DMS 273 treated with DMSO at 0.1 percent for 48 hours (cell line): ENCODE measurements at places on chromosomes 2 and 18.

GRCh38 chr2:102034683-102035548 is 43.2 kb downstream of the IL1R2 start:
- no peak for DNase-seq

DNA sequence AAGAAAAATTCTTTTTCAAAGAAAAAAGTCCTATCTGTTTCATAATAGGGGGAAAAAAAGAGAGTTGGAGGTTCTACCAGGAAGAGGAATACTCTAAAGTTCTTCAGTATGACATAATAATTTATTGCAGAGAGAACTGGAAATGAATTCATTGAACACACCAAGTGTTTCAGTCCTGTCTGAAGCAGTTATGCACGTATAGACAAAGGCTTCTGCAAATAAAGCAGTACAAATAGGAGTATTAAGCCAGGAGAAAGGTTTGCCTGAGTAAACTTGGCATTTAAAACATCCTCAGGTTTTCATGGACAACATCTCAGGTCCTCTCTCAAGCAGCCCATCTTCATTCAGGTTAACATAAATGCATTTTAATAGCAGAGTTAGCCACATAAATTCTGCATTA is 141.6 kb downstream of the CCDC148 start:
- DNase-seq = no peak

GRCh38 chr2:86781363-86781762 is 9.3 kb downstream of the CD8A start:
- no peak for DNase-seq

GRCh38 chr2:162074928-162075688 is 1.1 kb upstream of the DPP4 start:
- DNase-seq = no peak

- no peak for DNase-seq
Measured at GRCh38 chr18:74356959-74357358, 41.3 kb downstream of the C18orf63 start.

DNA sequence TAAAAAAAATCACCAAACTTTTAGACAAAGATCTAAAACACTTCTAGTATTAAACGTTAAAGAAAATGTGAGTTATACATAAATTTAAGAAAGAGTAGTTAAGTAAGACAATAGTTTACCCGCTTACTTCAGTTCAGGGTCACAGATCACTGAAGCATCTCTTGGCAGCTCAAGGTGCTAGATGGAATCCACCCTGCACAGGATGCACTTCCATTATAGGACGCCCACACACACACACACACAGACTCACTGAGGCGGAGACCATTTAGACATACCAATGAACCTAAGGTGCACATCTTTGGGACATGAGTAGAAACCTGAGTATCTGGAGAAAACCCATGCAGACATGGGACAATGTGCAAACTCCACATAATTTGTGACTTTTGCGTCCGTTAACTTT is 630.6 kb upstream of the ZNF804A start:
- no peak for DNase-seq

- no peak for DNase-seq
Measured at GRCh38 chr18:58221060-58221725, 177.2 kb downstream of the NEDD4L start.

- DNase-seq = no peak
Measured at GRCh38 chr2:215328066-215328465, 16.2 kb downstream of the ATIC start.

- no peak for DNase-seq
Measured at GRCh38 chr2:104766683-104767082, 87.2 kb upstream of the POU3F3 start.

- no peak for DNase-seq
Measured at GRCh38 chr18:34322365-34323289, 97.9 kb upstream of the NOL4 start.

- no peak for DNase-seq
Measured at GRCh38 chr18:27966881-27967280, 210.0 kb downstream of the CDH2 start.

GRCh38 chr2:95309599-95309998 is 12.5 kb downstream of the KCNIP3 start:
- DNase-seq = no peak

DNA sequence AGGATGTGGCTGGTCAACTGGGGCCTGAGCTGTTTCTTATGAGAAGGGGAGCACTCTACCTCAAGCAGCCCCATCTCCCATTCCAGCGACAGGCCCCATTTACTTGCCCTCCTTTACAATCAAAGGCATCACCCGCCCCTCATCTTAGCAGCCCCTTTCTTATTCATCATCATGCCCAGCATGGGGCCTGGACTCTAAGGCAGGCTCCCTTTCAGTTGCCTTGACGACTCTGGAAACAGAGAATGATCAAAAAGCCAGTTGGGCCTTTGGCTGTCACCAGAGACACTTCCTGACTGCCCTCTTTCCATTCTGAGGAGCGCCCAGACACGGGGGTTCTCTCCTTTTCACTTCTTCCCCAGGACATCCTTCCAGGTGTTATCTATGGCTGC is 11.2 kb downstream of the CELF4 start:
- no peak for DNase-seq

- no peak for DNase-seq
Measured at GRCh38 chr18:8765783-8766463, 60.6 kb downstream of the MTCL1 start.

DNA sequence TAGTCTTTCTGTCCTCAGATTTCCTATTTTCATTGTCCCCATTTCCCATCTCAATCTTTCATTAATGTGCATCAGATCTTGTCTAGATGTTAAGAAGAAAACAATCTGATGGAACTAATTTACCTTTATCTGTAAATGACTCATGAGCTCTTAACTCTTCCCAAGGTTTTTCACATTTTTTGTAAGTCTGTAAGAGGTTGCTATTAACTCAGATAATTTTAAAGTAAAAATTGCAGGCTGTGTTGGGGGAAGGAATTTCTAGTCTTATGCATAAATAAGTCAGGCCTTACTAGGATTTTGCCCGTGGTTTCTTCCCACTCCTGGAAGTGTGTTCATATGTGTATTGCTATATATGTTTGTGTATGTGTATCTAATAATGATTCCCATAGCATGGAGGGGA is 4.3 kb downstream of the NAB1 start:
- no peak for DNase-seq

DNA sequence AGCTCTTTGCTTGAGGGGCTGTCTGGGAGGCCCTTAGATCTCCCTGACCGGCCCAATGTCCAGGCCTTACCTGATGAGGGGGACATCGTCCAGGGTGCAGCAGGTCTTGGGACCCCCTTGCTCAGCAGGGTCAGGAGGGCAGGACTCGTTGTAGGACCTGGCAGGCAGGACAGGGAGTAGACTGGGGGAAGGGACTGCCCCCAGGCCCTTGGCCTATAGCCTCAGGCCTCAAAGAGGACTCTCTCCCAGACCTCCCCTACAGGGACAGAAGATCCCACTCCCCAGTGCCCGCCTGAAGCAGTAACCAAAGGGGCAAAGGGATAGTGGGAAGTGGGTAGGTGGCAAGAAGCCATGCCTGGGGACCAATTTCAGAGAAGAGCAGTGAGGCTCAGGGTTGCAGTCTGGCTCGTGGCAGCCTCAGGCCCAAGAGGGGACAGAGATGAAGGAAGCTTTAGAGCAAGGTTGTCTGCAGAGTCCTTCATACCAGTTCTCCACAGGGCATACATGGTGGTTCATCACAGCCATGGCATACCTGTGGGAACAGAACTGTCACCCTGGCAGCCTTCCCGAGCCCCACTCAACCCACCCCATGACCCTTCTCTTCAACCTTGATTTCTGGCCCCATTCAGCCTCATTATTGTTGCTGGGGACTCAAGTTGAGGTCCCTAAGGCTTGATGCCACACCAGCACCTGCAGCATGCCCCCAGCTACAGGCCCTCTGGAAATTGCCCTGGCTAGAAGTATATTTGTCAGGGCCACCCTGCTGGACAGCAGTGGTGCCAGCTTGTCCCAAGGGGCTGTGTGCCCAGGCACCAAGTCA is 1.3 kb downstream of the TMEM150A start:
- no peak for DNase-seq

GRCh38 chr2:63719052-63719451 is 122.6 kb upstream of the UGP2 start:
- no peak for DNase-seq

- no peak for DNase-seq
Measured at GRCh38 chr2:468648-469336, 180.9 kb upstream of the ALKAL2 start.

DNA sequence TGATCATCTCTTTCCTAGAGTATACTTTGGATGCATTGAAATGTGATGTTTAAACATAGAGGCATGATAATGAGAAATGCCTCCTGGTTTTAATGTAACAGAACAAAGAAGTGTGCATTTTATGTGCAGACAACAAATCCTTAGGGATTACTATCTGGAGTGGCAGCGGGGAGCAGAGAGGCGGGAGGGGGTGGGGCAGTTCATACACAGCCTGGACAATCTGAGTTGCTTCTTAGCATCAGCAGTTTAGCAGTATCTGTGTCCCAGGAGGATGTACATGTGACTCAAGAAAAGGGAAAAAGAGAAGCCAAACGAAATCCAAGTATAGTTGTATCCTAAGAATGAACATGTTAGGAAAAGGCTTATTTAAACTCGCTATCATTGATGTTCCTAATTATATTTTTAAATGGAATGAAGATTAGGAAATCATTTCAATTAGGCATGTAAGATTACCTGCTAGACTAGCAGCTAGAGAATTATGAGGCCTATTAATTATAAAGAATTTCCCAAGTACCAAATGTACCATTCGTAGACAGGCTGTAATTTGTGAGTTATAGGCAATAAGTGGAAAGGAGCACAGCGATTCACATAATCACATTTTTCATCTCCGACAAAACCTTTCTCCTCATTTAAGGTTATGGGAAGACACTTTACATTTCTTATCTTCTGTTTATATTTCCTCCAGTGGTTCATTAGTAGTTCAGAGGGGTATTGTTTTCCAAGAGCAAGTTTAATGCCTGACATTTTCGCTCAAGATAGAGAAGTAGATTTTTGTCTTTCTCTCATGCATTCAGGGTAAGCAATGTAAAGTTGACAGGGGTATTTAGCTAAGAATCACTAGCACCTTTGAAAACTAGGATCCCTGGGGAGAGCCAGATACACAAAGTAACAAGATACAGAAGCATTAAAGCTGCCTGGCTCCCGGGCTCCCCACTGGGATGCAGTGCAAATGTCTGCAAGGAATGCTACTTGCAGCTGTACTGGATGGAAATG is 141.3 kb upstream of the NOSTRIN start:
- DNase-seq = no peak

DNA sequence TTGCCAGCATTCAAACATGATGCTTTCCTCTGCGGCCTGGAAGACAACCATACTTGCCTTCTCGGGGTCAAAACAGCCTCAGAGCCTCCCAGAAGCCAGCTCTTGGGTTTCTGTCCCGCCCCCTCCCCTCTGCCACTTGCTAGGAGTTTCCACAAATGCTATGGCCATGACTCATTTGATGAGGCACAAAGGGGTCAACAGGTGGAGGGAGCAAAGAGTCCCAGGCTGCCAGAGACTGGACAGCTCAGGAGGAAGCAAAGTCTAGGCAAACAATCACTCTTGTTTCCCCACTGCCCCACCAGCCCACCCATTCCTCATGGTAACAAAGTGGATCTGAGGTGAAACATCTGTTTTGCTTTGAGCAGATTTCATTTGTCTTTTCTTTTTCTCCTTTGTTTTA is 551.1 kb downstream of the TNS1 start:
- no peak for DNase-seq

GRCh38 chr18:52766002-52766545 is 426.1 kb downstream of the DCC start:
- DNase-seq = no peak

- no peak for DNase-seq
Measured at GRCh38 chr2:201558665-201559064, 84.6 kb downstream of the TMEM237 start.

DNA sequence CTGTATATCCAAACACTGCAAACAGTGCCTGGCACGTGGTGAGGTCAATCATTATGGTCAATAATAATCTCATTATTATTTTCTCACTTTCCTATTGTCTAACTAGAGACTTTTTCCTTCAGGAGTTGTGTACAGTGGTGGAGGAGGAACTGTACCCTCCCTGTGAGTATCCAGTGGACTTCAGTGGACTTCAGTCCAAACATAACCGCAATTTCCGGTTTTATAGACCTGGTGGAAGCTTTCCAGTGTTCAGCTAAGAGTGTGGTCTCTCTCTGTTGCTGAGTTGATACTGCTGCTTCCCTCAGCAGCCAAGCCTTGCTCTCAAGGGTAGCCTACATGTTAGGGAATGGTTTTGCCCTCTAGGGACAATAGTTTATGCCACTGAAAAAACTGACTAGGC is 447.1 kb downstream of the TMEM182 start:
- DNase-seq = no peak

DNA sequence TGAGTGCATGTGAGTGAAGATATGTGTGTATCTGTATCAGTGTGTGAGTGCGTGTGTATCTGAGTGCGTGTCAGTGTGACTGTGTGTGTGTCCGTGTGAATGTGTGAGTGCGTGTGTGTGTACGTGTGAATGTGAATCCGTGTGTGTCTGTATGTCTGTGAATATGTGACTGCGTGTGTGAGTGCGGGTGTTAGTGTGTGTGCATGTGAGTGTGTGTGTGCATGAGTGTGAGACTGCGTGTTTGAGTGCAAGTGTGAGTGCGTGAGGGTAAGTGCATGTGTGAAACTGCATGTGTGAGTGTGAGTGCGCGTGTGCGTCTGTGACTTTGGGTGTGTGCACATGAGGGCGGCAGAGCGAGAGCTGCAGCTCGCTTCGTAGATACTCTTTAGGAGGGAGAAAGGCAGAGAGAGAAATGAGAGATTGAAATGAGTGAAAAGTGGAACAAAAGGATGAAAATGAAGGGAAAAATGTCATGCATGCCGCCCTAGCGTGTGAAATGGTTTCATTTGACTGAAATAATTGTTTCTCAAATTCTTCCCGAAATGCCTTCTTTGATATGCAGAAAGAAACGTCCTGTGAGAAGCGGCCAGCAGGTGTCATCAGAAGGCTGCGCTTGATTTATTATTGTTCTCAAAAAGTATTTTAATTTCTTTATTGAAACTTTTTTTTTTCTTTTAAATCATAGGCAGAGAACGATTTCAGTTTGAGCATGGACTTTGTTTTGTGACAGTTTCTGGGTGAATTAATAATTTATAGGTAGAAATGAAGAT is 25.6 kb downstream of the ZNF407 start:
- DNase-seq = no peak

DNA sequence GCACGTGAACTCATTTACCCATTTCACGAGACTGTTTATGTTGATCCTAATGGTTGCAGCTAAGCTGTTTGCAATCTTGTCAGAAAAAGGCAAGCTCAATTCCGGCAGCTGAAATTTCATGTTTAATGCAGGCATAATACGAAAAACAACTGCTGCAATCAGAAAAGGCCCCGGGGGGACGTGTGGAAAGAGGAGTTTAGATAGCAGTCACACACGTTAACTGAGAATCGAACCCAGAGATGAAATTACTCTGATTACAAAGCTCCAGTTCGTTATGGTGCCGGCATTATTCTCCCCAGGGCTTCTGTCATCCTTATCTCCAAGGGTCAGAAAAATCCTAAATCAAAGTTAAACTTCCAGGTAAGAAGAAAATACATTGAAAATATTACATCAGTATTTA is 79.9 kb upstream of the MYT1L start:
- no peak for DNase-seq

GRCh38 chr2:222479859-222480258 is 55.5 kb downstream of the SGPP2 start:
- no peak for DNase-seq

GRCh38 chr18:77161961-77162360 is 29.4 kb upstream of the MBP start:
- DNase-seq = no peak
